ENCODE measurements at places on chromosomes 4 and X.
A peak's percentile ranks its signal among the peaks of the same experiment; 100 is the strongest.

DNA sequence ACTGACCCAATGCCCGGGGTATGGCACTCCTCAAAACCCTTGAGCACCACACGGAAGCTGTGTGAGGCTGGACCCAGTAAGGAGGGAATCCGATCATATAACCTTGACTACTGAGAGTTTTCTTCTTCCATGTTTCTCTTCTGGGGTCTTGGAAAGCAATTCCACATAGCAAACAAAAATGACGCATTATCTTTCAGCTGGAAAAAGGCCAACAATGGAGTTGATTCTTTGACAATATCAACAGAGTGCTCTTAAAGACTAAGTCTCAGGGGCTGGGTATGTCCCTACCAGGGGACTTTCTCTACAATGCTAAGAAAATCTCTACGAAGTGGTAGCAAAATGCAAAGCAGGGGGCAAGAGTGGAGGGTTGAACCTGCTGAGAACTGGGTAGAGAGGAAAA lies 188.6 kb downstream of the NSUN7 start:
- DNase-seq = no peak

- no peak for DNase-seq
These were observed 111.0 kb downstream of the ASB9 start for GRCh38 chrX:15158736-15159406.

DNA sequence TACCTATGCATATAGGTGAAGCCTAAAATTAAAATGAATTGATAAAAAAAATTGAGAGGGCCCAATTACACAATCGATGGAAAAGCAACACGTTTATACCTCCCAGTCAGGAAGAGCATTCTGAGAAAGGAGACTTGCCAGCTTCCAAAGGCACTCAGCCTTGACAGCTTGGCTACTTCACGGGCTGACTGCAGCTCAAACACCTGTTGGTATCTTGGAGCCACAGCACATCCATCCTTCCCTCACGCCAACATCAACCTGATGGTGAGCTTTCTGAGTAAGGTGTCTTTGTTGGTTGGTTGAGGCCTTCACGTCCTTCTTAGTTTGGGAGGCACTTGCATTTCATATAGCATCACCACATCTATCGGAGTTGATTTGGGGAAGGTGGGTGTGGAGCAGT lies 598.9 kb upstream of the DIPK2B start:
- DNase-seq = no peak

GRCh38 chr4:98932539-98932938 lies 3.6 kb upstream of the EIF4E start:
- no peak for DNase-seq

DNA sequence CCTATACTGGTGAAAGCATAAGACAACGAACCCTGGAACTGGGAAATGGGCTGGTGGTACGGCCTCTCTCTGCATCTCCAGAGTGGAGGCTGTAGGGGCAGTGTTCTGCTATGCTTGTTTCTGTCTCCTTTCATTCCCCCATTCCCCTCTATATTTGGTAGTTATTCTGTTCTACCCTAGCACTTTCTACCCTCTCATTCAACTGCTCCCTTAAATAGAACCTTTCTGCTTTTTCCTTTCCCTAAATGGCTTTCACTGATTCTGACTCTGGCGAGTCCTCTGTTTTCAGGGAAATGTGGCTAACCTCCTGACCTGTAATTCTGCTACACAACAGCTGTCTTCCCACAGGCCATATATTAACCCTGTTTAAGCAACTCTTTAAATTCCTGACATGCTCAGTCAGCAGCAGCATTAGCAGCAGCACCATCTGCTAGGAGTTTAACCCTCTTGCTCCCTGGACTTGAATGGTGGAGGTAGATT lies 94.2 kb downstream of the CXCL13 start:
- no peak for DNase-seq

GRCh38 chrX:68991691-68992345 lies 163.0 kb downstream of the EFNB1 start:
- no peak for DNase-seq

- DNase-seq = no peak
These were observed 298.7 kb upstream of the EMCN start for GRCh38 chr4:100816436-100817045.

DNA sequence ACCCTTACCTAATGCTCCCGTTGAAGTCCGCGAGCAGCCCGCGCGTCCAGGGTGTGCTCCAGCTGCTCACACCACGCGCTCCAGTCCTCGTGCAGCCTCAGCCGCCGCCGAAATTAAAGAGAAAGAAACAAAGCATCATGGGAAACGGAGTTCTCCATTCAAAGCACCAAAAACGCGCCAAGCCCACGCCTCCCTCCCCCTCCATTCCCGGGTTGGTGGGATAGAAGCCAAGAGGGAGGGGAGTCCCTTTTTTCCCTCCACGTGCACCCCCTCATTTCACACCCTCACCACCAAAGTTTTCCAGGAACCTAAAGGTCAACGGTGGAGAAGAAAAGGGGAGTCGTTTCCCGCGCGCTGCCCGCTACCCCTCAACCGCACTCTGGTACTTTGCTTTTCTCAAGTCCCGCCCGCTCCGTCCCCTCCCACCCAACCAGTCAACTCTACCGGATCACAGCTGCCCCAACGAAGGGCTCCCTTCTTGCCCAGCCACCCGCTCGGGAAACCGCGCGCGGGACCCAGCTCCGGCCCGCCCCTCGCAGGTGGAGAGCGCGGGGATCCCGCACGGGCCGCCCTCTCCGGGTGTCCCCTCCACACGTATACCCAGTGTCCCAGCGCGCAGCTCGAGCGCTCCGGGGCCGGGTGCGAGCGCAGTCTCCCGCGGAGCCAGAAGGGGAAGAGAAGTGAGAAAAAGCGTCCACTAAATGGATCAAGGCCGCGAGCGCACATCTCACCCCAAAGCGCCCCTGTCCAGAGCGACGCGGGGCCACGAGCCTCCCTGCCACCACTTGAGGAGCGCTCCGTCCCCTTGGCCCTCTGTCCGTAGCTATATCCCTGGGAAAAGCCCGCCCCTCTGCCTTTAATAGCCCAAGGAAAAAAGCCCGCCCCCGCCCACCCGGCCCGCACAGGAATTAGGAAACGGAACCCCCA lies 65.1 kb upstream of the CCDC160 start:
- peak; percentile 30 for DNase-seq

GRCh38 chr4:74446193-74446868 lies 1.4 kb downstream of the AREG start:
- DNase-seq = no peak

- no peak for DNase-seq
These were observed 126.9 kb downstream of the PDE5A start for GRCh38 chr4:119501740-119502139.

GRCh38 chrX:100990139-100990538 lies 20.6 kb downstream of the ARL13A start:
- DNase-seq = no peak

- no peak for DNase-seq
These were observed 189.9 kb downstream of the AASDH start for GRCh38 chr4:56197387-56197786.

- DNase-seq = no peak
These were observed 241.3 kb downstream of the C4orf33 start for GRCh38 chr4:129337228-129337620.
